Fibroblast of lung (primary cell): ENCODE measurements at places on chromosomes 4 and X.

GRCh38 chr4:78596111-78596742, 44.7 kb downstream of the ANXA3 start:
- DNase-seq, result no peak

DNA sequence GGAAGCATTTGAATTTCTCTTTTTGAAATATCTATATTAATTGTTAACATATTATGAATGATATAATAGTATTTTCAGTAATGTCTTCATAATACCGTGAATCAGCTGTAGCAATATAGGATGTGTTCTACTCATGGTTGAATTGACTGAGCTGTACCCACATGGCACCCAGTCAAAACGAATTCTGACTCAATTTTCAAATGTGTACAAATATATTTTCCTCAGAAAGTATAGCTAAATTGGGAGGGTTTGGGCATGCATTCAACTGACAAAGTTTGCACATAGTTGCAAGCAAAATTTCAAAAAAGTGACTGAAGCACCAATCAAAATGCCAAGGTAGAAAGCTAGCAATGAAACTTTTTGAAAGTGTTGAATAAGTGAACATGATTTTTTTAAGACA, 188.9 kb downstream of the NAF1 start:
- no peak for DNase-seq

DNA sequence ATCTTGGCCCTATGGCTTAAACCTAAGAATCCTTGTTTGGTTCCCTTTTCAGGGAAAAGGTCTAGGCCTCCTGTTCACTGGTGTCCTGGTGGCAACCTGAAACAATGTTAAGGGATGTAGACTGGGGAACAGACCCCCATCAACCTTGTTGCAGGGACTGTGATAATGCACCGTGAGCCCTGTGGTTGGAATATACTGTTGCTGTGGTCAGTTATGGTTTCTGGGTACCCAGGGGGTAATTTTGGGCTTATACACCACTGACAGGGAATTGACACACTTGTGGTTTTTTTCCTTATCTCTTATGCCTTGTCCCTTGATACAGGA, 64.0 kb upstream of the WDR1 start:
- no peak for DNase-seq

GRCh38 chr4:140856621-140857062, 100.5 kb upstream of the TBC1D9 start:
- DNase-seq, result peak; percentile 88

GRCh38 chrX:15310117-15310516, 5.3 kb downstream of the ASB11 start:
- DNase-seq, result peak; percentile 50

DNA sequence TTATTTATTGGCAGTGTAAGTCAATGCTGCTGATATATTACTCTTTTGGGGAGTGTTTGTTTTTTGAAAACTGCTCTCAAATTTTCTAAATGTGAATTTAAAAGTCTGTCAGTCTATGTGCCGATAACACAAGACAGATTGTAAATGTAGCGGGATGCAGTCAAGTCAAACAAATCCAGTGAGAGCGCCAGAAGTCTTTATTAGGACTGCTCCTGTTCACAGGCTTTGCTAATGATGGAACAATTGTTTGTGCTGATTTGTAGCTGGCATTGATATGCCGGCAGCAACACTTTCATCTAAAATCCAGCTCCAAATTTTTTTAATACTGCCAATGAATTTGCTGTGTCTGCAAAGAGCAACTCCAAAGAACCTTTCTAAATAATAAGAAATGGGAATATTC, 78.7 kb upstream of the TET2 start:
- DNase-seq, result no peak

DNA sequence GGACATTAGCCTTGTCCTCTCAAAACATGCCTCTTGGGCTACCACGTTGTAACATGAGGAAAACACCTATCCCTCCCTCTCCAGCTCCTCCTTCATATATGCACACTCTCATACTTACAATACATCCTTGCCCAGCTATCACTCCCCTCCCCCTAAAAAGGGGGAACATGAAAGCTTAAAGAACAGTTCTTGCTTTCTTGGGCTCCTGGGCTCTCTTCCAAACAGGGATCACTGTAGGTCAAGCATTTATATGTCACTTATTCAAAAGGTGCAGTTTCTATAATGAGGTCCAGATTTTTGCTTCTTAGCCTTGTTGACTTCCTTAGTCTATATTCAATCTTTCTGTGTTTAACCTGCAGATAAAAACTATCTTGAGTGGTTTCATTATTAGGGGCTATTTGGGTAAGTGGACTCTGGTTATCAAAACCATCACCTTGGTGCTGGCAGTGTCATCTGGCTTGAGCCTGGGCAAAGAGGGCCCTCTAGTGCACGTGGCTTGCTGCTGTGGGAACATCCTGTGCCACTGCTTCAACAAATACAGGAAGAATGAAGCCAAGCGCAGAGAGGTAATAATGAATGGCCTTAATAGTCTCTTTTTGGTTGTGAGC, 119.4 kb downstream of the AKAP4 start:
- peak; percentile 23 for DNase-seq

- no peak for DNase-seq
These were observed 319.3 kb upstream of the PPARGC1A start for GRCh38 chr4:24209131-24209530.

- no peak for DNase-seq
These were observed 14.2 kb downstream of the IQCM start for GRCh38 chr4:149801416-149801815.

GRCh38 chr4:126757219-126757618, 875.5 kb upstream of the INTU start:
- peak; percentile 74 for DNase-seq

DNA sequence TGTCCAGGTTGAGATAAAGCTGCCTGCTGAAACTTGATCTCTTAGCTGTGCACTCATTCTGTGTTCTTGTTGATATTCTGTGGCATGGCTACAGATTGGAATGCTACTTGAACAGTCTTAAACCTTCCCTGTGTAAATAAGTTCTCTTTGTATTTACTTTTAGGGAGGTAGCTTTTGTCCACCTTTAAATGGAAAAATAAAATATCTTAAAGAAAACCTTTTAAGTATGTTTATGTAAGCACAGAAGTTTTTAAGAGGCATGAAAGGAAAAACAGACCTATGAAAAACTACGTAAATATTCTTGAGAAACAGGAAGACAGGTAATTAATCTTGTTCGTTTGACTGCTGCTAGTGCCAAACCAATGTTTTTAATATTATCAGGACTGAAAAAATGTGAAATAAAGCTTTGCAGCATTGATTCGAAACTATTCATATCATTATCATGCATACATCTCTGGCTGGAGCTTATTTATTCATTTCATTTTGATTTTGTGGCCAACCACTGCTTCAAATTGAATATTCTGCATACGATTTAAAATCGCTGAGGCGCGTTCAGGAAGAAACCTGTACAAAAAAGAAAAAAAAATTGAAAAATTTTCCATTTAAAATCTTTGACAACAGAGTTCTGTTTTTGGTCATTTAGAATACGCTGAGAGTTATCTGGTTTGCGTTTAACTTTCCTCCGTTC, 17.8 kb downstream of the HSD17B13 start:
- peak; percentile 64 for DNase-seq

DNA sequence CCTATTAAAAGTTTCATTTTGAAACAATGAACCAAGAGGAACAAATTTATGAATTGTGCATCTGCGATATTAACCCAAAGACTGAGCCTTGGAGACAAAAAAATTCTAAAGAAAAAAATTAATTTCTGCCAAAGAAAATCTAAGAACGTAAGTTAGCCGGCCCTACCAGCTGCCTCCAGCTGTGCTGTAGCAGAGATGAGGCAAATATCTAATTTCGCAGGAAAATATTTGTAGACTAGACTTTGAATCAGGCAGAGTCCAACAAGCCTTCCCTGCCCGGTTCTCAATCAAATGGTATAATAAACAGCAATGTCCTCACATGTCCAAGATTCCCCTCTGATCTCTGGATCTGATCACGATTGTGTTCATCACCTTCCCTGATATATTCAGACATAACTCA, 21.2 kb upstream of the SMIM20 start:
- DNase-seq, result no peak

- no peak for DNase-seq
These were observed 417.9 kb upstream of the AGA start for GRCh38 chr4:177860171-177860570.

- peak; percentile 16 for DNase-seq
These were observed 54.5 kb downstream of the ANXA5 start for GRCh38 chr4:121642292-121642691.

GRCh38 chr4:52586069-52586468, 73.0 kb downstream of the USP46 start:
- DNase-seq, result no peak

- peak; percentile 6 for DNase-seq
These were observed 69.6 kb downstream of the HOPX start for GRCh38 chr4:56611501-56611900.

DNA sequence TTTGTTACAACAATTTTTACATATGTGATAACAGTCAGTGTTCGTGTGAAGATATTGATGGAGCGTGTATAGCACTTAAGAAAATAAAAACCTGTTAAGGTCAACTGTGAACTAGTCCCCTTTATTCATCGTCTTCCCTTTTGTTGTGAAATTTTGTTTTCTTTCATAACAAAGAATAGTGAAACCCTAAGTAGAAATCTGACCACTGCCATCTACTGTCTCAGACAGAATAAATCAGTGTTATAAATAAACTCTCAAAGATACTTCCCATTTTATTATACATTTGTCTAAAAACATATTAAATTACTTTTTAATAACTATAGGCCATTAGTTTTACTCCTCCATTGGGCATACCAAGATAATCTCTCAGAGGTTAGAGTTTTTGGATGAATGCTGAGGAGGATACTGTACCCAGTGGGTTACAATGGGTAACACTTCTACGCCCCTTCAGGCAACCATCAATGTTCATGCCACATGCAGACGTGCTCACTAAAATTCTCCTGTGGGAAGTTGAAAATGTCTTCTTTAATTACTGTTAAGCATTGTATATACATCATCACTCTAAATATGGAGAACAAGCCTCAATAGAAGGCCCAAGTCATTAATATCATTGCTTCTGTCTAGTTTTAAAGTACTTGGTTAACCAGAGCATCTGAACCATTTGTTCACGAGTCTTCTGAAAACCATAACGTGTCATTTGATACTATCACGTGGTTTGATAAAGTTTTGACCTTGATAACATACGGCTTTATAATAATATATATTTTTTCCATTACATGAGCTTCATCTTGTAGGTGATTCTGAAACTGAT, 171.2 kb downstream of the TMA16 start:
- no peak for DNase-seq

DNA sequence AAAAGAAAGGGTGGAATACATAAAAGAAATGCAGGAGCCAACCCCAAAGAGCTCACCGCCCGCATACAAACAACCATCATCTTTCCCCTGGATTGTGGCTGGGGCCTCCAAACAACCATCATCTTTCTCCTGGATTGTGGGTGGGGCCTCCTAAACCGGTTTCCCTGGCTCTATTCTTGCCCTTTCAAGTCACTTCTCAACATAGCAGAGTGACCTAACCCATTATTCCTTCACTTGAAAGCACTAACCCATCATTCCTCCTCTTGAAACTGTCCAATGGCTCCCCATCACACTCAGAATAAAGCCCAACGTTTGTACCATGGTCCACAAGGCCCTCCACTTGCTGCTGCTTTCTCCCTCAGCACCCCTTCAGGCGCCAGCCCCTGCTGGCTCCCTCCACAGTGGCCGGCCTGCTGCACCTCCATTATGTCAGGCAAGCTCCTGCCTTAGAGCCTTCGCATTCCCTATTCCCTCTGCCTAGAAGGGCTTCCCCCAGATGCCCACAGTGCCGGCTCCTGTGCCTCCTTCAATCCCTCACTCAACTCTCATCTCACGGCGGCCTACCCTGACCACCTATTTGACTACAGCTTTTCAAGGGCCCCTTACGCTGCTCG, 24.1 kb downstream of the SMIM43 start:
- no peak for DNase-seq

DNA sequence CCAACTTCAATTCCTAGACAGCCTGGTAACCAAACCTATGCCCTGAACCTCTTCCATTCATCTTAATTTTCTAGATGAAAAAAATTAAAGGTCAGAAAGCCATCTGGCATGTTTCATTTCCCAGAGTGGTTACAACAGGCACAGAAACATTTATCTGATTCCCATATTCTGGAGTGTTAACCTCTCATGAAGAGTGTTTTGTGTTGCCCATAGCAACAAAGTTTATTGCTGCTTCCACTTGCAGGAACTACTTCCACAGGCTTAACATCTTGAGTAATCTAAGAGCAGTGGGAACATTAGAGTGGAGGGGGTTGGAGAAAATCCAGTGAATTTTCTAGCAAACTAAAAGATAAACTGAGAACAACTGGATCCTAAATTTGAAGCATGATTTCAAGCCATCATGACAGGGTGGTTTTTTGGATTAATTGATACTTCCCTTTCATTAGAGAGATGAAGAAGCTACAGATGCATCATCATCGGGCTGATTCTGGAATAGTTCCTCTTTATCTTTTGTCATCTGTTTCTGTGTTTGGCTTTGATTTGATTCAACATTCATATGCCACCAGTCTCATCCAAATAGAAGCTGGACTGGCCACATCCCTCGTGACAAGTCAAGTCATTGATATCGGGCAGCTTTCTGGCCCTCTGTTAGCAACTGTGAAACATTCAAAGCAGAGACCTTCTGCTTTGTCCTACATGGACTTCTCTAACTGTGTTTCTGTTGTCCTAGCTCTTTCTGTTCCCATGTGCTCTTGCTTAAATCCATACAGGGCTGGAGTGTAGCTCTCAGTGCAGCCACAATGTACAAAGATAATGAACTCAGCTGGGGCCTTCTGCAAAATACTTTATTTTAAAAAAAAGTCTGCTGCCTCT, 167.3 kb downstream of the MID1IP1 start:
- DNase-seq, result peak; percentile 39

- DNase-seq, result no peak
These were observed 5.7 kb upstream of the GPR174 start for GRCh38 chrX:79138658-79139241.
